Osteocyte (in vitro differentiated cells): ENCODE measurements at places on chromosomes 7 and 10. TPM values are rescaled to one million over a fixed set of nuclear protein-coding genes. Genes with fewer than 3 reads are reported as not detected.

- no peak for DNase-seq
Observed at GRCh38 chr7:13169356-13169755, 481.9 kb downstream of the ARL4A start.

- peak; percentile 93 for DNase-seq
Observed at GRCh38 chr7:32942415-32943251, 14.6 kb upstream of the FKBP9 start.

FAM237B gene
- total RNA-seq, result not detected in 2 replicates

FZD8 gene
- 28.0 and 28.7 TPM in 2 replicates for total RNA-seq

- DNase-seq, result peak; percentile 92
Observed at GRCh38 chr10:103273041-103273441, 3.9 kb upstream of the INA start.

HIP1 gene
- total RNA-seq, result 55.3 and 62.0 TPM in 2 replicates

MKRN1 gene
- total RNA-seq, result 97.8 and 111 TPM in 2 replicates

ZNF479 gene
- total RNA-seq, result not detected in 2 replicates

DNA sequence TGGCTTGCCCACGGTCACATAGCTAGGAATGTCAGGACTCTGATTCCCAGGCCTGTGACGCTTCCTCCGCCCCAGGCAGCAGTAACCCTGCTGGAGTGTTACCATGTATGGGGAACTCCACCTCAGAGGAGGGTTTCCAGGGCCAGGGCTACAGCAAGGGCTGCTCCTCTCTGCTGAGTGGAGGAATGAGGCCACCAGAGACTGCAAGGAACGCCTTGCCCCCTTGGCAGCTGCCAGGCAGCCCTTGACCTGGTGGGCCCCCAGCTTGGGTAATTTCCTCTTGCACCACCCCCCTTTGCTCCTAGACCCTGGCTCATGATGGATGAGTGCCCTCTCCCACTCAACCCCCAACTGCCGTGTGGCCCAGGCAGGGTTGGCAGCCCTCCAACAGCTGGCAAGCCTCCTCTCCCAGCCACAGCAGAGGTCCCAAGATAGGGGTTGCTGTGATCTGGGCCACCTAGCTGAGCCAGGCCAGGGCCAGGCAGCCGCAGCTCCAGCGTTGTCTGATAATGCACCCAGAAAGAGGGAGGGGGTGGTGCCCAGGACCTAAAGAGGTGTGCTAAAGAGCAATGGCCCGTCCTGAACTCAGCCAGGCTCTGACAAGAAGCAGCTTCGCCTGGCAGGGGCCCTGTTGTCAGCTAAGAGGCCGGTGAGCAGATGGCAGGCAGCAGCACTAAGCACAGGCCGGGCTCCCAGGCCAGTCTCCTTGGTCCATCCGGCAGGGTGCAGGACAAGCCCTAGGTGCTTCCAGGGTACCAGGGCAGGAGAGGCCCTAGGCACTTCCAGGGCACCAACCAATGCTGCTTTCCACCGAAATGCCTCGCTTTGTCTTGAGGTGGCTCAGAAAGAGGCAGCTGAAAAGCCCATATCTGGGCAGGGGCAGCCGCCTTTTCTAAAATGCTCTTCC lies 35.4 kb downstream of the DRGX start:
- peak; percentile 86 for DNase-seq

- DNase-seq, result no peak
Observed at GRCh38 chr10:133529576-133529946, 2.4 kb downstream of the CYP2E1 start.

PCLO gene
- total RNA-seq, result 0.71 and 1.4 TPM in 2 replicates

DNA sequence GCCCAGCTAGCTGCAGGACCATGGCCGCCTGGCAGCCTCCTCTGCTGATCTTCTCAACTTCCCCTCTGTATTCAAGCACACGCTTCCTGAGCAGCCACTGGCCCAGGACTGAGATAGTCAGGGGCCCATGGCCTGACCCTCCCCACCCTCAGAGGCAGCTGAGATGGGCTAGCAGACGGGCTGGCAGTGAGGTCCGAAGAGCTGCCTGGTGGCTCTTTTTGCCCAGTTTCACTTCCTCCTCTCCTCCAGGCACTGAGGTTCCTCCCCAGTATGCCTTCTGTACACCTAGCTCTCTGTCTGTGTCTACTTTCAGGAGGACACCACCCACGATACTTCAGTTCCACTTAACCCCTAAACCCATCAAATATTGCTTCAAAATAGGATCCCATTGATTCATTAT lies 395.6 kb downstream of the TNS3 start:
- no peak for DNase-seq

GRCh38 chr10:67697724-67698131 lies 1.7 kb upstream of the CTNNA3 start:
- no peak for DNase-seq

CALCR gene
- total RNA-seq, result not detected in 2 replicates

VPS37D gene
- total RNA-seq, result 5.0 and 6.2 TPM in 2 replicates

INMT gene
- 1.5 and 2.0 TPM in 2 replicates for total RNA-seq

GRCh38 chr10:8595140-8595539 lies 540.7 kb downstream of the GATA3 start:
- DNase-seq, result no peak

GRCh38 chr10:92239600-92240288 lies 51.1 kb downstream of the CPEB3 start:
- DNase-seq, result peak; percentile 86

AFAP1L2 gene
- 4.0 and 5.7 TPM in 2 replicates for total RNA-seq

SLC16A9 gene
- total RNA-seq, result 0.32 and 0.50 TPM in 2 replicates

GDF10 gene
- not detected in 2 replicates for total RNA-seq

- DNase-seq, result no peak
Observed at GRCh38 chr7:32347244-32347828, 142.8 kb downstream of the LSM5 start.

DNA sequence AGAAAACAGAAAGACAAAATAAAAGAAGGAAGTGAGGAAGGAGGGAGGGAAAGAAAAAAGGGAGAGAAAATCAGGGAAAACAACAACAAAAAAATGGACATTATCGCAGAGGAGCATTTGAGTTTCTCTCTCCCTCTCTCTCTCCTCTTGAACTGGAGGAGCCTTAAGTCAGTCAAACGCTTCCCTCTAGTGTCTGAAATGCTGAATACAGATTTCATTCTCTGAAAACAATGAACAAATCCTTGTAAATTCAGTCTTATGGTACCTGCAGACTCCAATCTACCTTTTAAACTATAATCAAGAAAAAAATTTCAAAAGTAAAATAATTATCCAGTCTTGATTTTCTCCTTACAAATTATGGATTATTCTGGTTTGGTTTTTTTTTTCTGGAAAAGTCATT lies 89.2 kb upstream of the PFKP start:
- DNase-seq, result no peak

AKR1C3 gene
- total RNA-seq, result 0.89 TPM in 1 of 2 replicates, not detected in the other

DNA sequence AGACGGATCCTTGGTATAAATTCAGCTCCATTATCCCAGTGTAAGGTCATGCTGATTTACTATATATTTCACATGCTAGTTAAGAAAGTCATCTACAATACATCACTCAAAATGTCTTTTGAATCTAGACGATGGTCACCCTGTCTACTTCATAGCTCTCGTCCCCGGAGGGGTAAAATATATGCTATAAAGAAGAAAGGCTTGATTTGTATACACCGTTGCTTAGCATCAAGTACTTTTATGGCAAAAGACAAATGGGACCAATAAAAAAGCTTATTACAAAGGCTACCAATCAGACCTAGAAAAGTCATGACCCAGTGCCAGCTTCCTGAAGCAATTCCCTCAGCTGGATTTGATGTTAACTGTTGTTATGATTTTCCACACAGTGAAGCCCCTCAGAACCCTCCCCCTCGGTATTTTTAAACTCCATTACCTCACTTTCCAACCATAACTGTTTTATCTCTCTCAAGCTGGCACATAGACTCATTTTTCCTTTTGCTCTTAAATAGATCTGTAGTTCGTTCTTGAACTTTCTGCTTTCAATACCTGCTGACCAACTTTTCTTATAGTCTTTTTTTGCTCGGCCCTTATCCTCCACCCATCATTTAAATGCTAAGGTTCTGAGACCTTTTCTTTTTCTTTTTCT lies 104.9 kb downstream of the DOCK4 start:
- DNase-seq, result no peak

DNA sequence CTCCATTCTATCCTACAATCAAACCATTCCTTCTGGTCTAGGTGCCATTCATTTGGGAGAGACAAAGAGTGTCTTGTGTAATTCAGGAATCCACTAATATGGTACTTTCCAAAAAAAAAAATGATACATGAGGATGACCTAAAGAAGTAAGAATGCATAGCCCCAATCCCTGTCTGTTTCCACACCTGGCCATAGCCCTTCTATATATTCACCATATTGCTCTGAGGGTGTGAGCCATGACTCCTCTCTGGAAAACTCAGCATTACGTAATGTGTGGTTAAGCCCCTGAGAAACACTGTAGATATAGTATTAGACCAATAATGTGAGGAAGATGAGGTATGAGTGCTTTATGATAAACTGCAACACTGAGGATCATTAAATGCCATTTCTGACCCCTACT lies 592.7 kb downstream of the INHBA start:
- DNase-seq, result no peak

DNA sequence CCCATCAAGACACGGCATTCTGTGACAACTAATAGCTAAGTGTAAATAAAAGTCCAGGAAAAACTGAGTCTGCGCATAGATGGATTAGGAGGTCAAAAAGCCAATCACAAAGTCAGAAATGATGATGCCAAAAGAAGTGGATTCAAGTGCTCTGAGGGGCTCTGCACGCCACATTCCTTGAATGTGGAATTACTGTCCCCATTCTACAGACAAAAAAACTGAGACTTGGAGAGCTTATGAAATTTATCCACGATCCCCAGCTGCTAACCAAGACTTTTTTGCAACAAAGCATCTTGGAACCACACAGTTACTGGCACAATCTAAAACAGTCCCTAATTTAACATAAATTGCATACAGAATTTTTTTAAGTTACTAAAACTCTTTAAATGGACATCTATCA lies 49.6 kb upstream of the SLIT1 start:
- DNase-seq, result no peak

- DNase-seq, result no peak
Observed at GRCh38 chr7:114548081-114548980, 133.7 kb downstream of the FOXP2 start.

GRCh38 chr7:1993776-1994740 lies 238.7 kb downstream of the MAD1L1 start:
- no peak for DNase-seq

DNA sequence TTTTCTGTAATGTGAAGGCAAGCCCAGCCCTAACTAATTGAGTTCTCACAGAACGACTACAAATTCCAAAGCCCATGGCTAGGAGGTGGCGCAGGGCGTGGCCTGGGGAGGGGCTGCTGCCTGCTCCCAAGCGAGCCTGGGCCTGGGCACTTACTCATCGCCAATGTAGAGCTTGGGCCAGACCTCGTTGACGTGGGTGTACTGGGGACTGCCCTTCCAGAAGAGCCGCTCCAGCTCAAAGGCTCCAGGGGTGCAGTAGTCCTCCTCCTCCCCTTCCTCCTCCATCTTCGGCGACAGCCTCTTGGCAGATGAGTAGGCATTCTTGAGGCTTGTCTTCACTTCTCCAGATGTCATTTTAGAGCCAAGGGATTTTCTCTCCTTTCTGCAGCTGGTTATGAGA lies 53.3 kb upstream of the SAMD8 start:
- no peak for DNase-seq

DNA sequence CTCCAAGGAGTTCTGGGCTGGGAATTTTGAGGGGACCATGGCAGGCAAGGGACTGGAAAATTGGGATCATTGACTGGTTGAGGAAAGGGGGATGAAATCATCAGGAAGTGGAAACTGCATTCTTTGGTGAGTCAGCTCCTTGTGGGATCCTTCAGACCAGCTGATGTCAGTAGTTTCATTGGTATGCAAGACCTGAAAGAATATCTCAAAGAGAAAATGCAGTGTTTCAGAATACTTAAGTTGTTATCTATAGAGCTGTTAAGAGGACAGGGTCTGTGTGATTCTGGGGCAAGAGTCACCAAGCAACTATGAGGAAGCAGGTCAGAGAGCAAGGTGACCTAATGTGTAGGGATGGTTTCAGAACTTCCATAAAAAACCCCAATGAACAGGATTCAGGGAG lies 595.9 kb upstream of the AUTS2 start:
- DNase-seq, result no peak

GRCh38 chr7:86975449-86975848 lies 84.0 kb downstream of the ELAPOR2 start:
- DNase-seq, result no peak

CPVL gene
- 2.0 and 2.4 TPM in 2 replicates for total RNA-seq

DNA sequence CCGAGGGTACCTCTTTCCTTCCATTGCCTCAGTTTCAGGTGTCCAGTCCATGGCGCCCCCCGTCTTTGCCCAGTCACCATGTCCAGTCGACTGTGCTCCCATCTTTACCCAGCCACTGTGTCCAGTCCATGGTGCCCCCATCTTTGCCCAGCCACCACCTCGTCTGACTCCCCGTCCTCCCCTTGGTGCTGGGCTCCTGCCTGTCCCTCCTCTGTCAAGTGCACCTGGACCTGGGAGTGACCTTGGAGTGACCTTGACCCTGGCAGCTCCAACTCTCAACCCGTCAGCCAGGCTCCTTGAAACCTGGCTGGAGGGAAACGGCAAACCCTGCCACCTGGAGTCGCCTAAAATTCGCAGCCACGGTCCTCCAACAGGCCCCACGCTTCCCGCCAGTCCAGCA lies 180.2 kb downstream of the ADARB2 start:
- DNase-seq, result no peak

DNA sequence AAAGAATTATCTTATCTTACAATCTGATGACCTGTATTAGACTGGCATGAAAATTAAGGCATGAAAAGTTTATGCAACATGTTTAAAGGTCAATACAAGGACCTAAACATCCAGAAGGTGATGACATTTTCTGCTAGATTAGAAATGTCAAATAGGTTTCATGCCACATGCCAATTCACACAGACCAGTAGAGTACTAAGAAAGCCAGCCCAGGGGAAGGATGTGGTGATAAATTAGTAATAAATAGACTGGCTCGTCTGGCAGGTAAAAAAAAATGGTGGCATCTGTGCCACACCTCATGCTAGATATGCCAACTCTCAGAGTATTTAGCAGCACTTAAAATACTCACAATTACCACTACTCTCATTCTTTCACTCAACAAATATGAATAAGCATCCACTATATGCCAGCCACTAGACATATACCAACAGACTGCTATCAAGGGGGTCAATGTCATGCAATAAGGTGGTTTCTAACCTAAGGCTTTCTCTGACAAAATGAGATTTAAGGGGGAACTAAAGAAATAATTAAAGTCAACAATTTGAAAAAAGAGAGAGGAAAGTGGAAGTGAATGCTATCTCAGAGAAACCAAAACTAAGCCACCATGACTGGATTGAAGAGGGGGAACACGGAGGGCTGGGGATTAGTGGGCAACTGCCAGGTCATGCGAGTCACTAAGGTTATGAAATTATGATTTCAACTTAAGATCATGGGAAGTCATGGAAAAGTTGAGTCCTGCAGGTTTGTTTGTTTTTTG lies 83.5 kb downstream of the SGMS1 start:
- no peak for DNase-seq

LIPM gene
- not detected in 2 replicates for total RNA-seq

DNA sequence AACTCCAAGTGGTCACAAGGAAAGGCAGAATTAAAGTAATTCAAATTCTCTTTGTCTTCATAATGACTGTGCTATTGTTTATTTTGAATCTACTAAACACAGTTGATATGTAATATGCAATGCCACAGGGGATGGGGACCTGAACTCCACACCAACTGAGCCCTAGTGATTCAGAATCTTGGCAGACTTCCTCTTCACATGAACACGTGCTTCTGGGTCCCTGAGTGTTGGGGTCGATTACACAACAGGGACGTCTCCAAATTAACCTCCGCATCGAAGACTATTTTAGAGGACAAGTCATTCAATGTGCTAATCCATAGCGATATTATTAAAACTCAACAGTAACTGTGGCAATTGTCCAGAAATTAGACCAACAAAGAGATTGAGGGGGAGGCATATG lies 95.3 kb upstream of the CARD11 start:
- DNase-seq, result no peak

SPDYE2 gene
- total RNA-seq, result not detected in 2 replicates

- no peak for DNase-seq
Observed at GRCh38 chr7:100711369-100711768, 5.4 kb downstream of the POP7 start.
